Sigmoid colon (tissue), 7 donors: ENCODE measurements at places on chromosomes 16 and 17. TPM values are rescaled to one million over a fixed set of nuclear protein-coding genes. Genes with fewer than 3 reads are reported as not detected.

DNA sequence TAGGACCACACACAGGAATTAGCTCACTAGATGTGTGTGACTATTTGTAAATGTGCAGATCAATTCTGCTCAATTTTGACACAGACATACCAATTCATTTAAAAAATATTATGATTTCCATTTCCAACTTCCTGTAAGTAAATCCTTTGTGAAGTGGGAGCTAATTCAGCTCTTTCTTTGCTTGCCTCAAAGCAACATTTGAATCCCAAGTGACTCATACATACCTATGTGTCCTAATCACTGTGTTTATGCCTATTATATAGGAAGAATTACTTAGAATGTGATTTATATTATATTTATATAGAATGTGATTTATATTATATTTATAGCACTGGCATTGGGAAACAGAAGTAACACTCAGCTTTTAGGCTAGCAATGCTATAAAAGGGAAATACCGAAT lies 195.9 kb upstream of the C17orf78 start:
- no peak for DNase-seq

DNA sequence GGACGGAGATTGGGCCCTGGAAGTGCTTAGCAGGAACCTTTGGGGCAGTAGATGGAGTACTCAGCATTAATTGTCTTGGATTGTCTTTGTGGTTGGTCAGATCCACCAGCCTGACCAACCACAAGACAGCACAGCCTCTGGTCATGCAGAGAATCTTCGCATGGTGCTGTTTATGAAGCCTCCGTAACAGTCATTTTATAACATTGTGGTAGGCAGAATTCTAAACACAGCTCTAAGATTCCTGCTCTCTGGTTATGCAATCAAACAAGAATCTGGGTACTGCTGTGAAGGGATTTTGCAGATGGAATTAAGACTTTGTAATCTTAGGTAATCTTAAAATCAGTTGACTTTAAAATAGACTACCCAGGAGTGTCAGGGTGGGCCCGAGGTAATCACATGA lies 312.2 kb upstream of the GOT2 start:
- no peak for DNase-seq

DNA sequence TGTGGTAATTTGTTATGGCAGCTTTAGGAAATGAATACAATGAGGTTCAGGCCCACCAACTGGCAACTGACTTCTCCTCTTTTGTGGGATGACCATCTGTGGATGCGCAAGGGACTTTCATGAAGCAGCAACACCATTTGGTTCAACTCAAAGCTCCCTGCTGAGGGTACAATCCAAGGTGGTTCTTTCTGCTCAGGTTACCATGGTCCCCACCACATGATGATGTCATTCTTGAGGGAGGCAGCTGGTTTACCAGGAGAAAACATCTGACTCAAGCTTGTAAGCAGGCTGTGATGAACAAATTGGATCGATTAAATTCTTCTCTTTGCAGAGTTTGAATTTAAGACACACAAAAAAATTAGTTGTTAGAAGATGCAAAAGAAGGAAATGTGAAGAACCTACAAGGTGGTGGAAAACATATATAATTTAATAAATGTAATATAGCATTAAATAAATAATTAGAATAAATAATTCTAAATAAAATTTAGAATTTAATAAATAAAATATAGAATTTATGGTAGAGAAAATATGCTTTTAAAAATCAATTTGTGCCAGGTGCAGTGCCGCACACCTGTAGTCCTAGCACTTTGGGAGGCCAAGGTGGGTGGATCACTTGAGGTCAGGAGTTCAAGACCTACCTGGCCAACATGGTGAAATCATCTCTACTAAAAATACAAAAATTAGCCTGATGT lies 67.6 kb upstream of the ANKFN1 start:
- DNase-seq: no peak

GRCh38 chr16:75266738-75267630 lies 15.6 kb upstream of the BCAR1 start:
- peak; percentile 65 for DNase-seq

DNA sequence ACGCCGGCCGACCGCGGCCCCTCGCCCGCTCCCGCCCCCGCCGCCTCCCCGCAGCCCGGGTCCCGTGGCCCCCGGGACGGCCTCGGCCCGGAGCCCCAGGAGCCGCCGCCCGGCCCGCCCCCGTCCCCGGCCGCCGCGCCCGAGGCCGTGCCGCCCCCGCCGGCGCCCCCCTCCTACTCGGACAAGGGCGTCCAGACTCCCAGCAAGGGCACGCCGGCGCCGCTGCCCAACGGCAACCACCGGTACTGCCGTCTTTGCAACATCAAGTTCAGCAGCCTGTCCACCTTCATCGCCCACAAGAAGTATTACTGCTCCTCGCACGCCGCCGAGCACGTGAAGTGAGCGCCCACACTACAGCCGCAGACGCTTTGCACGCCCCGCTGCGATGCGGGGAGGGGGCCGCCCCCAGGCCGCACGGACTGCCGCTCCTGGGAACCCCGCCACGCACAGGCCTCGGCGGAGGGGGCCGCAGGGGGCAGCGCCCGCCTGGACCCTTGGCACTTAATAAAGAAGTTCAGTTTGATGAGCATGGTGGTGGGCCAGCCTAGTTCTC lies 35.5 kb upstream of the ZC3H18 start:
- no peak for DNase-seq

- DNase-seq: no peak
Observed at GRCh38 chr17:28926366-28926765, 23.5 kb upstream of the DHRS13 start.

DNA sequence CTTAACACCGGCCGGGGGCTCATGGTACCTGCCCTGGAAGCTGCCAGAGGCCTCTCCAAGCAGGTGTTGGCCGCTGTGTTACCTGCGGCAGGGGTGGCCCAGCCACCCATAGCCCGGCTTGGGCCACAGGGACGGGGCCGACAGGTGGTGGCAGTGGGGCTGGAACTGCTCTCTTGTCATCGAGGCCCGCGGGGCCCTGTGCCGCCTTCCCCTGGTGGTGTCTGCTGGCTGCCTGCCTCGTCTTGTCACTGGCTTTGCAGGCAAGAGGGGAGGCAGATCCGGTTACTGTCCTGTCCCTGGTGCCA lies 27.1 kb downstream of the GSE1 start:
- DNase-seq: no peak

DNA sequence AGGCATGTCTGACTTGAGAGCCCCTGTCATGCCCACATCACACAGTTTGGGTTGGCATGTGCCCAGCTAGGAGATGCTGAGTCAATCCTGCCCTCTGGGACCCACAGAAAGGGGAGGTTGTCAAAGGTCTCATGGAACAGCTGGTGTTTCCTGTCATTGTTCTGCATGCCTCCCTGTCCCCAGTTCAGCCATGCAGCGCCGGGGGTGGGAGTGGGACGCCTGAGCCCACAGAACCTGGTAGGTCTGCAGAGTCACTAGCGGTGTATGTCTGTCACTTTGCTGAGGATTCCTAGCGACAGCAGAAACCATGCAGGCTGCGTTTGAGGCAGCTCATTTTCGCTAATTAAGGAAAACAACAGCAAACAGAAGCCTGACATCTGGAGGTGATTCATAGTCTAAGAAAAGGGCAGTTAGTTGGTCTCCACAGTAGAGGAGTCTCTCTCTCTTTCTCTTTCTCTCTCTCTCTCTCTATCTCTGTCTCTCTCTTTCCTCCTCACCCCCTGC lies 19.6 kb upstream of the CCL1 start:
- no peak for DNase-seq

- no peak for DNase-seq
Observed at GRCh38 chr16:83630979-83631378, 176.8 kb upstream of the HSBP1 start.

DNA sequence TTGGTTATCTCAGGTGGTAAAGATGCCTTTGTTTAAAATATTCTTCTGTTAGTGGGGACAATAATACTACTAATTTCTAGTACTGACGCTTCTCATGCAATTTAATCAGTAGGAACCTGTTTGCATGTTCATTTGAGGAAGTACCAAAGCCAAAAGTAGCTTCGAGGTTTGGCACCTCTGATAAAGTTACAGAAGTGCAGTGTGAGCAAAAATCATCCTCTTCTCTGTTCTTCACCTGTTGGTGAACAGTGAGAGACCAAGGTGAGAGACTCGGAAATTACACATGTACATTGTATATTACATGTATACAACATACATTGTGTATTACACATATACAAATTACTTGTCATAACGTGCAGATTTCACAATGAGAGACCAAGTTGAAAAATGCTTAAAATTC lies 404.6 kb downstream of the MAF start:
- DNase-seq: no peak

- DNase-seq: no peak
Observed at GRCh38 chr17:38456031-38456815, 28.0 kb downstream of the ARHGAP23 start.

DNA sequence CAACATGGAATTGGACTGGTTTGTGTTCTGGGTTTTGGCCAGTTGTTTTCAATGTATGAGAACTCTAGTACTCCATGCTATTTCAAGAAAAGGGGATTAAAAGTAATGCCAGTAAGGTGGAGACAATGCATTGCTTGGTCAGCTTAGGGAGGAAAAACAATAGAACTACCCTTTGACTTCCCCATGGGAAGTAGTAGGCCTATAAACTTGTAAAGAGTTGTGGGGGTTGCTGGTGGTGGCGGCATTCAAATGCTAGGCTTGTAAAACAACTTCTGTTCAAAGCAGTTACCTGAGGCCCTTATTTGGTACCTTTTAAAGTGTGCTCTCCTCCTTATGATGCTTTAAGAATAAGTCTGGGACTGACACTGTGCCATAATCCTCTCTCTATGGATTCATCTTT lies 9.4 kb downstream of the MAP3K3 start:
- no peak for DNase-seq

DNA sequence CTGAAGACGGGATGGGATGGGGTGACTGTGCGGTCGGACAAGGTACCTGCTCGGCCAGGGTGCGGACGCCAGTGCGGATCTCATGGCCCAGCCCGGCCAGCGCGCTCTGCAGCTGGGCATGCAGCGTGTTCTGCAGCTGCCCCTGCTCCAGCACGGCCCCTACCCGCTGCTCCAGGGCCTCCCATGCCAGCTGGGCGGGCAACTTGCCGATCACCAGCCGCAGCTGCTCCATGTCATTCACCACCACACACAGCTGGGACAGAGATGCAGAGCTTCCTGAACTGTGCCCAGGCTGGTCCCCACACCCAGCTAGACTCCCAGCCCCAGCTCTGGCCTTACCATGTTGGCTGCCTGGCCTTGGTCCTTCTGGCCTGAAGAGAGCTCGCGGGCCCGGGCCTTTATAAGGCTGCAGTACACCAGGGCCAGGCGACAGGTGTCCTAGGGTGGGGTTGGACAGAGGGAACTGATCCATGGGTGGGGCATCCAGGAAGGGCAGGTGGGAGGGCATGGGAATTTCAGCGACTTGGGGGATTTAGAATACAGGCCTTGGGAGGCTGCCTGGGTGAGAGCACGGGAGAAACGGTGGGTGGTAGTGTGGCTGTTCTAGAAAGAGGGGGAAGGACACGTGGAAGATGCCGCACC lies 9.8 kb downstream of the UNC13D start:
- DNase-seq: no peak

The SCNN1G gene
- polyA plus RNA-seq: 36.2 TPM

The ASB16 gene
- not detected for polyA plus RNA-seq

The BTBD17 gene
- not detected for polyA plus RNA-seq

The DHRS11 gene
- polyA plus RNA-seq: 239 TPM

The PTX4 gene
- polyA plus RNA-seq: not detected

The PRSS22 gene
- polyA plus RNA-seq: 20.8 TPM
